Smooth muscle cell of bladder (primary cell): ENCODE measurements at places on chromosomes 4 and X. TPM values are rescaled to one million over a fixed set of nuclear protein-coding genes. Genes with fewer than 3 reads are reported as not detected.

Gene TSPAN7
- not detected in 2 replicates for total RNA-seq

Gene PPARGC1A
- 0.37 and 0.43 TPM in 2 replicates for total RNA-seq

Gene POU3F4
- not detected in 2 replicates for total RNA-seq

Gene GAGE12G
- total RNA-seq = not detected in 2 replicates

Gene GPR34
- not detected in 2 replicates for total RNA-seq

Gene DOCK11
- 30.7 and 44.8 TPM in 2 replicates for total RNA-seq

Gene NIPAL1
- total RNA-seq = under 0.01 TPM in 2 replicates

Gene RTL9
- under 0.01 and 0.14 TPM in 2 replicates for total RNA-seq

Gene IGSF1
- not detected in 2 replicates for total RNA-seq

Gene PHEX
- 0.14 and 0.46 TPM in 2 replicates for total RNA-seq

Gene USP17L30
- not detected in 2 replicates for total RNA-seq

Gene DCHS2
- under 0.01 TPM in 2 replicates for total RNA-seq

Gene ASMT
- not detected in 2 replicates for total RNA-seq
